Astrocyte of the spinal cord (primary cell): ENCODE measurements at places on chromosomes 7 and 10.

DNA sequence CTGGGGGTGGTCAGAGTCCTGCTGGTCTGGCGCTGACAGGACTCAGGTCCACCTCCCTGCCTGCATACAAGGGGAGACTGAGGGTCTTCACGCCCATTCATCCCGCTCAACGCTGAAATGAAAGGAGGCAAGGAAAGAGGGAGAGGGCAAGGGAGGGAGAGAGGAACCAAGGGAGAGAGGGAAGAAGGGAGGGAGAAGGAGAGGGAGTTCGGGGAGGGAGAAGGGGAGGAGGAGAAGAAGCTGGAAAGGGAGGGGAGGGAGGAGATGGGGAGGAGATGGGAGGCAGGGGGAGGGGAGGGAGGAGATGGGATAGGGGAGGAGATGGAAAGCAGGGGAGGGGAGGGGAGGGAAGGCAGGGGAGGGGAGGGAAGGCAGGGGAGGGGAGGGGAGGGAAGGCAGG is 69.4 kb upstream of the INPP5A start:
- DNase-seq = no peak

DNA sequence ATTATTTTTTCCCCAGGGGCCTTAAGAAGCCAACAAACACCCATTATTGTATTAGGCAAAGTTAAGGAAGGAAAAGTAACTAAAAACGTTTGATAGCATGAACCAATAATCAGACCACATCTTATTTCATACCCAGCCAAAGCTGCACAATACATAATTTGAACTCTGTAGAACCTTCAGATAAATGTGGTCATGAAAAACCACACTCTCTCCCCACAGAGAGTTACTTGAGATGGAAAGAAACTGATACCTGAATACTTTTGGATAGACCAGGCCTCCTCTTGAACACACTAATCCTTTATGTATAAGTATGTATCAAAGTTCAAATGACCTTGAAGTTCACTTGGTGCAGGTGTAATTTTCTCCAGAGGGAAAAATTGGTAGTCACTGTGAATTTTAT is 146.6 kb upstream of the FAM13C start:
- DNase-seq = no peak

GRCh38 chr10:21724020-21724589 is 190.1 kb downstream of the MLLT10 start:
- no peak for DNase-seq

- no peak for DNase-seq
These were observed 2.3 kb downstream of the HPS1 start for GRCh38 chr10:98444314-98445006.

DNA sequence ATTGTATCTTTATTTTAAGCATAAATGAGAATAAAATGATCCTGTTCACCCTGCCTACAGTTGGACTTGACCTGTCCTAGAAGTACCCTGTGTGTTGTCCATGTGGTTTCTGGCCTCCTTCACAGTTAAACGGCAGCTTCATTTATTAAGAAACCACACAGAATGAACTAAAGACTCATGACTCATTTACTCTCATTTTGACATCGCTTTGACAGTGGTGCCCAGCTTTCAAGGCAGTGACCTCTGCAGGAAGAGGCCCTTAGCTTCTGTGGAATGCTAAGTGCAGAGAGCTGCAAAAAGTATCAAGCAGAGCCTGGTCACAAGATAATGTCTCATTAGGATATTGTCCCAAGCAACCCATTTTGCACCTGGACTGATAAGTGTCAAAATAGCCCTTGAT is 93.4 kb downstream of the AVL9 start:
- peak; percentile 80 for DNase-seq

GRCh38 chr7:92768501-92769393 is 67.6 kb downstream of the CDK6 start:
- no peak for DNase-seq

DNA sequence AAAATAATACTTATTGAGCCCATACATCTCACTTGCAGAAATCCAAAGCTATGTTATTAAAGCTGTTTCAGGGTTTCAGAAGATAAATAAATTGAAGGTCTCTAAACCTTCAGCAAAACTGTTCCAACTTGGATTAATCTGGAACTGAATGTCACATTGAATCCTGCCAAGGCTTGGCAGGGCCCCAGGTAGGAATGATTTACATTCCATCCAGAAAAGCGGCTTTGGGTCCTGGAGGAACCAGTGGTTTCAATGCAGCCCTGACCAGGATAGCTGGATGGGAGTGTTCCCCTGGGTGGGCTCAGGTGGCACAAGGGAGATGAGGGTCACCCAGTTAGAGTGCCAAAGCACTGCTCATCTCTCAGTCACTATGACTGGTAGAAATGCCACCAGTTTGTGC is 37.0 kb upstream of the TMEM72 start:
- DNase-seq = no peak

- no peak for DNase-seq
These were observed 25.3 kb downstream of the ADD3 start for GRCh38 chr10:110032801-110033700.

DNA sequence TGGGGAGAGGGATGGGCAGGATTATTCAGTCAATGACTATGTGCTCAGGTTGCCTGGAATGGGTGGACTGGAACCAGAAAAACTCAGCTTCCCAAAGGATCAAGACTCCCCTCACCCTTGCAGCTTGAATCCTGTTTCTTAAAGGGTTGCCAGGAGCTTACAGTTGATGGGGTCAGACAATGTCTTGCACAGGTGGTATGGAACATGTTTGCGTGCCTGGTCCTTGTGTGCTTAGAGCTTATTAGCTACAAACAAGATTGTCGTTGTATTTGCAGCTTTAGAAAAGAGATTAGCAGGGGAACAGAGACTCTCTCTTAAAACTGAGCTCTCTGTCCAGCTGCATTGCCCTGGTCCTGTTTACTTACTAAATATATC is 56.9 kb downstream of the PRR15 start:
- no peak for DNase-seq

DNA sequence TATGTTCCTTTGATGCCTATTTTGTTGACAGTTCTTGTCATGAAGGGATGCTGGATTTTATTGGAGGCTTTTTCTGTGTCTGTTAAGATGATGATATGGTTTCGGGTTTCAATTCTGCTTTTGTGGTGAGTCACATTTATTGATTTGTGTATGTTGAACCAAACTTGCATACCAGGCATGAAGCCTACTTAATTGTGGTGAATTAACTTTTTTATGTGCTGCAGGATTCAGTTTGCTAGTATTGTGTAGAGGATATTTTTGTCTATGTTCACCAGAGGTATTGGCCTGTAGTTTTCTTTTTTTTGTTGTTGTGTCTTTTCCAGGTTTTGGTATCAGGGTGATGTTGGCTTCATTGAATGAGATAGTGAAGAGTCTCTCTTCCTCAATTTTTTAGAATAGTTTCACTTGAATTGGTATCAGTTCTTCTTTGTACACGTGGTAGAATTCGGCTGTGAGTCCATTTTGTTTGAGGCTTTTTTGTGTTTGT is 345.9 kb downstream of the KIF20B start:
- peak; percentile 3 for DNase-seq

DNA sequence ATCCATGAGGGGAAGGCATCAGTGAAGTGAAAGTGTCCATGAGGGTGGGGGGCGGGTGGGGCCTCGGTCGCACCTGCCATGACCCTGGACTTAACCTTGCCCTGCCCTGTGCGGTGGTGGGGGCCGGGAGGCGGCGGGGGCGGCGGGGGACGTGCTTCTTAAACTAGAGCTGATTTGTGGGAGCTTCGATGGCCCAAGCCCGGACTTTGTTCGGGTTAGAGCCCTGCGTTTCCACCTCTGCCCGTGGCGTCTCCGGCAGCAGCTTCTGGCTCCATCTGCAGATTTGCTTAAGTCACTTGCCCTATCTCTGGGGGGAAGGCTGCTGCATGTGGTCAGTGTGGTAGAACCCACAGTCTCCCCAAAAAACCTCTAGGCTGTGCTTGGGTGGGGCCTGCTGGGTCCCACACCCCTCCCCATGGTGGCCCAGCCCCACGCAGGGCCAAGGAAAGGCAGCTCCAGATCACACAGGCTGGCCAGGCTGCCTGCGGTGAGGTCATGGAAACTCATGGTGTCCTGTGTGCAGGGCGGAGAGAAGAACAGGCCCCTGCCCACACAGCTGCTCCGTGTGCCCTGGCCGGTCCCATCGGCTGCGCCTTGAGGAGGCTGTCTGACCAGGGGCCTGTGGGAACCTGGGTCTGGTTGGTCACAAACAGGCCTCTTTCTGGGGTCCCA is 93.2 kb downstream of the INPP5A start:
- no peak for DNase-seq

- DNase-seq = no peak
These were observed 65.3 kb downstream of the EBF3 start for GRCh38 chr10:129898706-129899268.

DNA sequence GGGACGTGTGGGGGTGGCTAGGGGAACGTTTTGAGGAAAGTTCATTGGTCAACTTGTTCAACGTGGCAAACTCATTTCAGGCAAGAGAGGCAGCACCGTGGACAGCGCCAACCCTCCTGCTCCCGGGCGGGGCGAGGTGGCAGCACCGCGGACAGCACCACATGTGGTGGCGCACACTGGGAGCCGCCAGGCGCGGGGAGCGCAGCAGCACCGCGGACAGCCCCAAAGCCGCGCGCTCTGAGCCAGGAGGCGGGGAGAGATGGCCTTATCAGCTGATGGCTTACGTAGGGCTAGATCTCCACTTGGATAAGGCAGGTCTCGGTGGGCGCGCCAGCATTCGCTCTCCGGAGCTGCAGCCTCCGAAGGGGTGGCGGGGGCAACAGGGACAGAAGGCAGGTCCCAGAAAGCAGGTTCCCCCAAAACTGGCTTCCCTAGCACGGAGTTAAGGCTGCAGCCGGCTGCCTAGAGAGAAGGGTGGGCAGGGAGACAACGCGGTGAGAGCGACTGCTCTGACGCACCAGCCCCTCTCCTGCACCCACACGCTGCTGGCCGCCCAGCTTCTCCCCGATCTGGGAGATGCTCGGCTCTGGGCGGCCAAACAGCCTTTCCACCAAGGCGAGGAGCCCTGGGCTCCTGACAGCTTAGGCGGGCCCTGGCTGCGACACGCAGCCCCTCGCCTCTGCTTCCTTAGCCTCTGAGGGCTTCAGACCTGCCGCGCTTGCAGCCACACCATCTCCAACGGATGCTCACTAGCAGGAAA is at the start of gene HTR5A:
Gene HTR5A (plus strand): TSS at position 333 of the 760 bp plus-strand sequence. CDS start 576 bp downstream, outside the sequence.
- peak; percentile 83 for DNase-seq

- DNase-seq = no peak
These were observed 25.4 kb downstream of the AIFM2 start for GRCh38 chr10:70106958-70107791.

DNA sequence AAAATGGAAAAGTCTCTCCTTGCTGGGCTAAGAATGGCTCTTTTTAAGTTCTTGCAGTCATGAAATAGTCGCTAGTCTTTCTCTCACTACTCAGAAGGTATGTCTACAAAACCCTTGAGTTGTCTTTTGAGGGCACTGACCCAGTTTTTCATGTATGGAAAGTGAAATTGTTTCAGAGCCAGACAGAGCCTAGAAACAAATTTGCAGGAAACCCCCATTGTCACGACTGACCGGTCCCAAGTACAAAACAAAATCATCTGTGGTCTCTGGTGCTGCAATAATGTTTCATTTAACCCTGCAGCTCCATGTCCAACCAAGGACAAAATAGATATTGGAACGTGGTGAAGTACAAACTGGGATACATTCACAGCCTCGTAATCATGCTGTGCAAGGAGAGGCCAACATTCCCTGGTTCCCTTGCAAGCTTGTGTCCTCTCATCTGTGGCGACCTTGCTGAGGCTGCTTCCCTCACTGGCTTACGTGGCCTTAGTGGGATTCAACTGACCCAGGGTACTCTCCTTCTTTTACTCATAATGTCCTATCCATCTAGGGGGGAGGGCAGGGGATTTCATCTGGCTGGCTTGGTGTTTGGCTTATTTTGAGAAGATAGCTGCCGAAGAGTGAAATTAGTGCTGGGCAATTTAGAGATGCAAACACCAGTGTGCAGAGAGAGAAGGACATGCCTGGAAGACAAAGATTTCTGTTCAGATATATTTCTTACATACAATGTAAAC is 172.5 kb downstream of the IPMK start:
- no peak for DNase-seq

DNA sequence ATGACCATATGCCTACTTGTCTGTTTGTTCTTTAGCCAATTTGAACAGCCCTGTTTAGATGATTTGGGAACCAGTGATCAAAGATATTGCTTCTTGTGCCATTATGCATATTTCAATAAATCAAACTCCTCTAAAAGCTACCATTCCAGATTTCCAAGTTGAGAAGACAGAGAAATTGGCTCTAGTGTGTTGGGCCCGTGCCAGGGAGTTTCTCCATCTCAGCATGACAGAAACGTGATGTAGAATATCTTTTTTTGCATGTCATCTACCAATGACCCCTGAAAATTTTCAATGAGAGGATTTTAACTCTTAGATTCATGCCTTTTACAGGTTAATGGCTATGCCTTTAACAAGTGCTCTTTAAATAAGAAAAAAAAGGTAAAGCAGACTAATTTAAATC is 50.7 kb upstream of the CABCOCO1 start:
- no peak for DNase-seq

GRCh38 chr10:65846949-65847348 is 1078.9 kb upstream of the LRRTM3 start:
- DNase-seq = no peak

DNA sequence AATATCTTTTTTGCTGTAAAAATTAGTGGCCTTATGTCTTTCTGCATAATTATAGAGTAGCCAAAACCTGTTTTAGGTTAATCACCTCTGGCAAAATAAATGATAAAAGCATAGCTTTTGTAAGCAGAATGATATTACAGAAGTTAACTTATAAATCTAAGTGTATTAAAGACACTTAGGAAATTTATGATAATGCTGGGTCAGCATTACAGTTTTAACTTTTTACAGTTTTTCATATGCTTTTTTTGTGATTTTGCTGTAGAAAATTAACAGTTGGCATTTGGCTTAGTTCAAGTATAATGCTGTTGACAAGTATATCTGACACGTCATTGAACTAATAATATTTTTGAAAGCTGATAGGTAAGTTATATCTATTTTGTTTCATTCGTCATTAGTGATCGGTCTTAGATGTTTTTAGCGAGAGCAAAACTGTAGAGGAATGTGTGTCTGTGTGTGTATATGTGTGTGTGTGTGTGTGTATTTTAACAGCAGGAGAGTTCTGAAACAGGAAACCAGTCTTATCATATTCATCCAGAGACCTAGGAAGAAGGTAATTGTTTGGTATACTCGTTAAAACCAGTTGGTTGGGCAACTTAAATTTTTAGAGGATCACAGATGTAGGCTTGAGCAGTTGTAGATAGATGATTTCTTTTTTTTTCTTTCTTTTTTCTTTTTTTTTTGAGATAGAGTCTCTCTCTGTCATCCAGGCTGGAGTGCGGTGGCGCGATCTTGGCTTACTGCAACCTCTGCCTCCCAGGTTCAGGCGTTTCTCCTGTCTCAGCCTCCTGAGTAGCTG is 15.4 kb downstream of the PTEN start:
- peak; percentile 57 for DNase-seq

DNA sequence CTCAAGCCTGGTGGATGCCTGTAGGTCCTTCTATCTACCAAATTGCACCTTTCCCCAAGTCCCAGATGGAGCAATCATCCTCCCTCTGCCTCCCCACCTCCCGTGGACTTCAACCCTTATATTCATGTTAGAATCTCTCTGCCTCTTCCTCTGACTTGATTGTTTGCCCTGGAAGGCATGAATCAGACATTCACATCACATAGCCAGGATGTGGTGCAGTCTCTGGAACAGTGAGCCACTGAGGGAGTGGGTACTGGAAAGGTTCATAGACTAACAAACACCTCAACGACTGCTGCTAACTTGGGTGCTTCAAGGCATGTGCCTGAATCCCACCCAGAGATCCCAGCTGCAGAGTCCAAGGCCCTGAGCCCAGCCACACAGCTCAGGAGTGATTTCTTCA is 494.0 kb downstream of the TNS3 start:
- DNase-seq = peak; percentile 51
